Activated T-helper 2 cell treated with anti-CD3 and anti-CD28 coated beads, Interferon-gamma antibody, Interleukin-2, Interleukin-4, amounts not matched to agents 10 μg/mL and 5 μg/mL and 100 μg/mL, durations not matched to agents 14 hours and 24 hours and 36 hours (primary cell): ENCODE measurements at places on chromosomes 1 and 21. TPM values are rescaled to one million over a fixed set of nuclear protein-coding genes. Genes with fewer than 3 reads are reported as not detected.

DNA sequence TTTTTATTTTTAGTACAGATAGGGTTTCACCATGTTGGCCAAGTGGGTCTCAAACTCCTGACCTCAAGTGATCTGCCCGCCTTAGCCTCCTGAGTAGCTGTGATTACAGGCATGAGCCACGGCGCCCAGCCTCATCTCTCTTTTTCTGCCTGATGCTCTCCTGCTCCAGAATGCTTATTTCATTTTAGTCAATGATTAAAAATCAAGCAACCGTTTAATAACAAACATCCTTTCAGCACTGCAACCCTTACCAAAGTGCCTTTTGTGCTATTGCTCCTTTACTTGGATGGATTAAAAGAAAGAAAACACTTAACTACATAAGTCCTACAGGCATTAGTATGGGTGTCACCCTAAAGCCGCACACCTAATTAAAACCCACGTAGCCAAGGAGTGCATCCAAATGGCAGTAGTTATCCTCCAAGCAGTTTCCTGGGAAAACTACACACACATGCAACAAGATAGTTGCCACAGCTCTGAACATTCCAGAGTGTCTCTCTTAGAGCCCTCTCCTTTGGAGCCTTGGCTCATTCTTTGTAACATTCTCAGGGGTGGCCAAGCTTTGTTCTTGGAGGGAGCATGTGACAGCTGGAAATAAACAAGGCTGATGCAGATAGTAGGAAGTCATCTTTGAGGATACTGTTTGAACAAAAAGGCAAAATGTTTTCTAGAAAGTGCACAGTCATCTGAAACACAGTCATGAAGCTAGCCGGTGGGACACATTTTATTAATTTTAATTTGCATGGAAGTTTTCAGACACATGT is 51.2 kb downstream of the KCNJ15 start:
- no peak for DNase-seq

- DNase-seq: no peak
Measured at GRCh38 chr1:180250883-180251509, 20.9 kb downstream of the LHX4 start.

DNA sequence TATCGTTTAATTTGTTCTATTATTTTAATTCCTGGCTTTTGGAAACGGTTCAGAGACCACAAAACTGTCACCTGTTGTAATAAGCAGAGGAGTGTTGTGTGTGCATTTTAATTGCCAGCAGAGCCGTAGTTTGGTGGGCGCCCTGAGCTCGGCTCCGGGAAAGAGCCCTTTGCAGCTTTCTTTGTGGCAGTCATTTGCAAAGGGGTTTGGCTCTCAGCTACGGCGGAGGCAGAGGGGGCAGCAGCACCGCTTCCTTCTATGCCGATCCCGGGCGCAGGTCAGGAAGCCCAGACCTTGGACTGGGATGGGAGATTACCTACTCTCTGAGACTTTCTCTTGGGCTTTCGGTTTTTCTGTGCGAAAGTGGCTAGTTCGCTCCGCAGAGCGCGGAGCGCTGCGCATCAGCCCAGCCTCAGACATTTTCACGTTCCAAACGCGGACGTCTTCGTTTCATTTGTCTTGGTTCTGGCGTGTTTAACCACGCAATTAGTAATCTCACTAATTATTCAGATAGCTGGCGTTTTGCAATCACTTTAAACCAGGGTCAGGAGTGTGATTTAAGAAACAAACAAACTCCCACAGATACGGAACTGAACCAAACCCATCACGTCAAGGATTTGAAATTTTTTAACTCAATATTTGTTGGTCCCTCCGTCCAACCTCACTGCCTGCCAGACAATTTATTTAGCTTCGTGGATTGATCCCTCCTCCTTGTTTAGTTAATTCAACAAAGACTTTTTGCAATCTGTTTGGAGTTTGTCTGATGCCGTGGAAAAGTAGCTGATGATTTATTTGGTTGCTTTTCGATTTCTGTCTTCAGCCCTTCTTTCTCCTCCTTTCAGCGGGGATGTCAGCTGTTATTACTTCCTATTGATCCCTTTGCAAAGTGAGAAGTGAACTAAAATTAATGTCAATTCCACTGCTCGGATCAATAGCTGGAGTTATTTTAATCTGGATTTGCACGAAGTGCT is 3.9 kb downstream of the RNF220 start:
- no peak for DNase-seq

- no peak for DNase-seq
Measured at GRCh38 chr1:75836528-75837100, 39.9 kb downstream of the MSH4 start.

DNA sequence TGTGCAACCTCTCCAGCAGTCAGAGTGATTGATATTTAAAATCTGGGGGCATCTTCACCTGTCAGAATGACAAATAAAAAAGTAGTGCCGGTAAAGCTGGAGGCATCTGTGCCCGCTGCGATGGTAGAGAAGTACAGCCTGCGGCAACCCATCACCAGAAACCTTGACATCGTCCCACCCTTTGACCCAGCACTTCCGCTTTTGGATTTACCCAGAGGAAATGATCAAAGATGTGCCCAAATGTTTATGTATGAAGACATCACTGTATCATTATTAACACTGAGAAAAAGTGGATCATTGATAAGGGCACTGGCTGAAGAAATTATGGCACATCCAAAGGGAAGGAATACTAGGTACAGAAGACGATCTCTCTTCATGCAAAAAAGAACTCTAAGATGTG is 96.0 kb downstream of the PGBD5 start:
- no peak for DNase-seq

DNA sequence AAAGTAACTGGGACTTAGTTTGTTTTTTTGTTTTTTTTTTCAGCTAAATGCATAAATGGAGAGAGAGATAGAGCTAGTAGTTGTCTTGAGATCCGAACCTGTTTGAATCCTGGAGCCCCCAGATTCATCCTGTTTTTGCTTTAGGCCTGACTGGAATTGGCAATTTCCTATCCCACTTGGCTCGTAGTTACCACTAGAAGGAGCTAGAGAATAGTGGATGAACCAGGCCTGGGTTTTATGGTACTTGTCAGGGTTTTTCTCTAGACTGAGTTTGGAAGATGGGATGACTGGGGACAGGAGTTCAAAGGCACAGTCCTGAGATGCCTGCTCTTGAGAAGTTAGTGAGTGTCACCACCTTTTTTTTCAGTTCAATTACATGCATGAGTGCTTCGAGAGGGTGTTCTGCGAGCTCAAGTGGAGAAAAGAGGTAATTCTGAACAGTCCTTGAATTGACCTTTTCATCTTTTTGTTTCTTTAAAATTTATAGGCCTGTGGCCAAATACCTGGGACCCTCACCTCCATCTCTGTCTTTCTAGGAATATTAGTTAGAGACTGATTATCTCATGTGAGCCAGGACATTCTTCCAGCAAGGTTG is 23.4 kb downstream of the CELF3 start:
- no peak for DNase-seq

- no peak for DNase-seq
Measured at GRCh38 chr1:2610036-2610959, 22.5 kb downstream of the MMEL1 start.

GRCh38 chr21:44767834-44768831 is 33.5 kb downstream of the UBE2G2 start:
- DNase-seq: no peak

DNA sequence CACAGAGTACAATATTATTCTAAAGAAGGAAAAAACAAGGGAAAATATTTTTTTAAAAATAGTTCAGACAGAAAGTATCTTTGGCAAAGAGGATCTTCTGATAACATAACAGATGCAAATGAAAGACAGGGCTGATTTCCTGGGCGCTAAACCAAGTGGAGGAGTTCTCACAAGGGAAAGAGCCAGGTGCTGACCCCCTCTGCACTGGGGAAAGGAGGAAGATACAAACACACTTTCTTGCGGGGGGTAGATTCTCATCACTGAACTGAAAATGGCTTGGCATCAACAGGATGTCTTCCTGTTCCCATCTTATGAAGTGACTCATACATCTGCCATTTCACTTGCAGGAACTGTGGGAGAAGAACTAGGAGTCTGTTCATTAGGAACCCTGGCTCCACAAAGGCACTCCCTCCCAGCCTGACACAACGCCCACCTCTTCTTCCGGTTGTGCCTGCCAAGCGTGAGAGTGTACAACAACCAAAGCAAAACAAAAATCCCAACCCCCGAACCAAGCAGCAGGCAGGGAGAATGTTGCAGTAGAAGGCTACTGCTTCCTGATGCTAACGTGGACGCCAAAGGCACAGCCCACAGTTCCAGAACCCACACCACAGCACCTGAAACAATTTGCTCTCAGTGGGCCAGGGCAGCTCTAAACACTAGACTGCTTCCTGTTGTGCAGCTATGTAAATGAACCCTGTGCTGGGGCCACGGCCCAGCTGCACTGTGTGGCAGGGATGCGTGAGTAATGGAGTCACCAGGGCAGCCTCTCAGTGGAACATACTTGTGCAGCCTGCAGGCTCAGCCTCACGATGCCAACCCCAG is 51.0 kb downstream of the GADD45A start:
- DNase-seq: peak; percentile 24

- DNase-seq: no peak
Measured at GRCh38 chr21:32682696-32683474, 44.9 kb downstream of the SYNJ1 start.

- DNase-seq: no peak
Measured at GRCh38 chr1:31855038-31855845, 39.4 kb upstream of the SPOCD1 start.

DNA sequence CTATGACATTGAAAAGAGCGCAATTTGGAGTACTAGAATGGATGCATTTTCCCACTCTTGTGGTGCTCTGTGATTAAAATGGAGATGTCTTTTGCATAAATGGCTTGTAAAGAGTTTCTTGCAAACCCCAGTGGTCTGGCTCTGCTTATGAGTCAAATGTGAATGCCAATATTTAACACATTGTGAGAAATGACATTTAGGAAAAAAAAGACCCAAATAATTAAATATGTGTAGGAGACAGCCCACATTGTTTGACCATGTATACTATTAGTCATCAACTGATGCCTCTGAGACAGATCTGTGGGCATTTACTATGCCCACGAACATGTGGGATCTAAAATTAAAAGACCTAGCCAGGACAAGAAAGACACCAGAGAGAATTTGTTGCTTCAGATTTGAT is 22.2 kb upstream of the RUNX1 start:
- no peak for DNase-seq

- no peak for DNase-seq
Measured at GRCh38 chr1:57553666-57554065, 129.8 kb upstream of the DAB1 start.

GRCh38 chr1:193083365-193084088 is 21.7 kb downstream of the GLRX2 start:
- DNase-seq: no peak

- DNase-seq: peak; percentile 51
Measured at GRCh38 chr1:117606649-117607430, 992 bp downstream of the TENT5C start.

- peak; percentile 37 for DNase-seq
Measured at GRCh38 chr1:93042187-93043056, 36.7 kb upstream of the MTF2 start.

DNA sequence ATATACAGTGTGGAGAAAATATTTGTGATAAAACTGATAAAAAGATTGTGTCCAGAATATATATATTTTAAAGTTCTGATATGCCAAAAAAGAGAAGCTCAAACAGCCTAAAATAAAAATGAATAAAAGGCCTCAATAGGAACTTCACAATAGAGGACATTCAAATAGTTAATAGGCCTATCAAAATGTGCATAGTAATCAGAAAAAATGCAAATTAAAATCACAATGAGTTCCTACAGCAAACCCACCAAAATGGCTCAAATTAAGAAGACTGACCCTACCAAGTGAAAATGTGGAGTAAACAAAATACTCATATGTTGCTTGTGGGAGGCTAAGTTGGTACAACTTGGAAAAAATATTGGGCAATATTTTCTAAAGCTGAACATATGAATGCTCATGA is 57.6 kb upstream of the COG2 start:
- DNase-seq: no peak

The CALML6 gene
- 0.18 and 0.32 TPM in 2 replicates for total RNA-seq

The COL8A2 gene
- total RNA-seq: not detected in 2 replicates

The KRTAP11-1 gene
- total RNA-seq: not detected in 2 replicates

The SLC1A7 gene
- not detected in 2 replicates for total RNA-seq

The CLCNKB gene
- total RNA-seq: not detected in 2 replicates

The FAM163A gene
- total RNA-seq: not detected in 2 replicates

The CLCA4 gene
- not detected in 2 replicates for total RNA-seq

The S100A16 gene
- not detected in 2 replicates for total RNA-seq

The PLPP3 gene
- not detected in 2 replicates for total RNA-seq

The AMY2B gene
- 3.2 and 3.5 TPM in 2 replicates for total RNA-seq
